Germinal center (tissue), 1 donor: ENCODE measurements at places on chromosomes 7 and 10.

GRCh38 chr7:157158400-157158799 lies 19.7 kb downstream of the UBE3C start:
- no peak for DNase-seq

DNA sequence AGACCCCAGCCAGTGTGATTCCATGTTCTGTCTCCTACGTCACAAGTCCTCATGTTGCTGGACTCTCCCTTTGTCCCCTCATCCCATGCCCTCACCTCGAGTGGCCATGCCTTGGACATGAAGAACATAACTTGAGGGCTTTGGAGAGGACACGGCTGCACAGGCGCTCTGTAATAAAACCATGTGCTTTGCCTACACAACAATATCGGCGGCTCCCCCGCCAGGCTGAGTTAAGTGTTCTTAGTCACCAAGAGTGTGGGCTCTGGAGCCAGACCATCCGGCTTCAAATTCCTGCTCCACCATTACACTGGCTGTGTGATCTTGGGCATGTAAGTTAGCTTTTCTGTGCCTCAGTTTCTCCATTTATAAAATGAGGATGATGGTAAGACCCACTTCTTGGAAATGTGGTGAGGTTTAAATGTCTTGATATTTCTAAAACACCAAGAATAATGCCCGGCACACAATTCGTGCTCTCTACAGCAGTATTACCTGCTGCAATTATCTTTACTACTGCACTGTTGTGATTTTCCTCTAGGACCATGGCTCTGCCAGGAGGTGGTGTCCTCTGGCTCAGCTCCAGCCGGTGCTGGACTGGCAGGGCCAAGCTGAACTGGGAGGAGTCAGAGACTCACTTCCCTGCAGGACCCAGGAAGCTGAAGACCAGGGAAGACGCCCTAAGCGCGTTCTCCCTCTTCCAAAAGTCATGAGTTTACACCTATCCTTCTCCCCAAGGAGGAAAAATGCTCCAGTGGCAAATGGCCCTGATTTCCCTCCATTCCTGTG lies 15.7 kb downstream of the SLIT1 start:
- no peak for DNase-seq

- DNase-seq: no peak
Observed at GRCh38 chr7:158311791-158312190, 275.8 kb downstream of the PTPRN2 start.

GRCh38 chr7:102189756-102190155 lies 96.9 kb upstream of the SH2B2 start:
- no peak for DNase-seq

DNA sequence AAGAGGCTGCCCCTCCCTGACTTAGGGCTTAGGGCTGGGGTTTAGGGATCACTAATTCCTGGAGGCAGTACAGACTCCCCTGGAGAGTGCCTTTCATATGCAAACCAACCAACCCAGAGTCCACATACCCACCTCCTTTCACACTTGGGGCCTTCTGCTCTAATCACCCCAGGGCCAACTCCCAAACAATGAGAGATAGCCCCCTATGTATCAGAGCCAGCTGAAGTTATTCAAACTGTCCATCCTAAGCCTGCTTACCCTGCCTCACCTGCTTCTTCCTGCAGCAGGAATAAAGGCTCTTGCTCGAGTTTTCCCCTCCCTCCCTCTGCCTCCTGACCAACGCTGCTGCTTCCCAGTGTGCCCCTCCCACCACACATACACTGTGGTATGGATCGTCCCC lies 51.8 kb upstream of the SLC35G1 start:
- no peak for DNase-seq

- DNase-seq: no peak
Observed at GRCh38 chr10:77844713-77845445, 81.7 kb downstream of the DLG5 start.

DNA sequence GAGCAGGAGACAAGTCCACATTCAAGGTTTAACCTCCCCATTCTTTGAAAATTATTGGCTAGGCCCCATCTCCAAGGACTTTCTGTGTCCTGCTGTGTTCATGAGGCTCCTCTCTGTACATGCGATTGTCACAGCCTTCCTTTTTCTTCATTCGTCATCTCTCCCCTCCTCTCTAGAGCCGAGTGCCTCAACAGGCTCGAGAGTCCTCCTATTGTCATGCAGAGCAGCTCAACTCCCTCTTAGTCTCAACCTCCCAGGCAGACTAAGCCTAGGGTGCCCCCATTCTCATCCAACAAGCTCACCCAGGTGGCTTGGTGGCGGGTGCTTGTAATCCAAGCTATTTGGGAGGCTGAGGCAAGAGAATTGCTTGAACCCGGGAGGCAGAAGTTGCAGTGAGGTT lies 35.1 kb upstream of the SAMD8 start:
- no peak for DNase-seq

GRCh38 chr10:3331690-3332230 lies 159.2 kb upstream of the PITRM1 start:
- no peak for DNase-seq

- DNase-seq: no peak
Observed at GRCh38 chr10:124348801-124349200, 69.9 kb downstream of the OAT start.

GRCh38 chr10:24483701-24484100 lies 240.0 kb downstream of the ARHGAP21 start:
- no peak for DNase-seq

GRCh38 chr7:92602352-92603088 lies 12.3 kb upstream of the FAM133B start:
- no peak for DNase-seq
